GM12878 (cell line): ENCODE measurements at places on chromosomes 3 and 15.

- no peak for DNase-seq
Measured at GRCh38 chr3:99648101-99648500, 9.7 kb downstream of the COL8A1 start.

GRCh38 chr3:141530415-141530768, 43.6 kb downstream of the RASA2 start:
- DNase-seq: no peak

DNA sequence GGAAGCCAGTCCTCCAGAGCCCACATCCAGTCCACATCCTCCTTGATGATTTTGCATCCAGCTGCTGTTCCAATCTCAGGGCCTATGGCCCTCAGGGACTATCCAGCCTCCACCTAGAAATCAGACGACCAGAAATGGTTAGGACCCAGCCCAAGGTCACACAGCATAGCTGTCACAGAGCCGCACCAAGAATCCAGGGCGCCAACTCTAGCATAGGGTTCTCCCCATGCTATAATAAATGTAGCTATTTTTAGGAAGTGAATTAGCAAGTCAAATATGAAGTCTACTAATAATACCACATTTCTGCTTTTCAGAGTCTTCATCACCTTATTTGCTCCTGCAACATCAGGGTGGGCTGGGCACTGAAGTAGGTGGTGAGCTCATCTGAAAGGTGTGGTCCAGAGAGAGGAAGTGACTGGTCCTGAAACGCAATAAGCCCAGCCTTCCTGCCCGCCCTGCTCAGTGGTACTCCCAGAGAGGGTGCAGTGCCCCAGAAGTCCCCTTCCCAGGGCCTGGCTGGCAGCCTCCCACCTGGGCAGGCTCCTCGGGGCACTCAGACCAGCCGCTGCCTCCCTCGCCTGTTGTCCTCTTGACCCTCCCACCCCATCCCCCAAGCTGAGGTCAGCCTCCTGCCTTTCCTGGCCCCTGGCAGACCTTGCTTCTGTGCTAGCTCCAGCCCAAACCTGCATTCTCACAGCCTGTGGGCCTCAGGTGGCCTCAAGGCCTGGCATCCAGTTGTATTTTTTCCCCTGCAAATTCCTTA, 17.6 kb upstream of the CYP11A1 start:
- peak; percentile 95 for DNase-seq

DNA sequence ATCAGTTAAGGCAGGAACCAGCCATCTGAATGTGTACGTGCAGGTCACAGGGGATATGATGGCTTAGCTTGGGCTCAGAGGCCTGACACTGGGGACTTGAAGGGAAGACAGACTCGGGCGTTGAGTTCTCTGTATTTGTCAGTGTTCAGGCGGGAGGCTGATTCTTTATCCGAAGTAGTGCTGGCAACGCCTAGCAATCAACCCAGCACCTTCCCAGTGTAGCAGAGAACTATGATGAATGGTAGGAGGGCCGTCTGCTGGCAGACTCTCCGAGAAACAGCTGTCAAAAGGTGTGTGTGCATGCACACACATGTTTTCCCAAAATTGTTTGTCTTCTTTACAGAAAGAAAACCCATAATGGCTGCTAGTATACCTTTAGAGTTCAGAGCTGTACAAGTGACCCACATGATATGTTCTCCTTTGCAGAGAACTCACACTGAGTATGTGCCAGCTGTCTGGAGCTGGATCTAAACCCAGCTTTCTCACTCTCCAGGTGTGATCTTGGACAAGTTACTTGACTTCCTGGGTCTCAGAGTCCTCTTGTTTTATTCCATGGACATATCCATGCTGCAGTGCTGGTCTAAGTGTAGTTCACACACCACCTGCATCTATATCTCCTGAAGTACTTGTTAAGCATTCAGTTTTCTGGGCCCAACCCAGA, 74.5 kb upstream of the LARS2 start:
- no peak for DNase-seq

DNA sequence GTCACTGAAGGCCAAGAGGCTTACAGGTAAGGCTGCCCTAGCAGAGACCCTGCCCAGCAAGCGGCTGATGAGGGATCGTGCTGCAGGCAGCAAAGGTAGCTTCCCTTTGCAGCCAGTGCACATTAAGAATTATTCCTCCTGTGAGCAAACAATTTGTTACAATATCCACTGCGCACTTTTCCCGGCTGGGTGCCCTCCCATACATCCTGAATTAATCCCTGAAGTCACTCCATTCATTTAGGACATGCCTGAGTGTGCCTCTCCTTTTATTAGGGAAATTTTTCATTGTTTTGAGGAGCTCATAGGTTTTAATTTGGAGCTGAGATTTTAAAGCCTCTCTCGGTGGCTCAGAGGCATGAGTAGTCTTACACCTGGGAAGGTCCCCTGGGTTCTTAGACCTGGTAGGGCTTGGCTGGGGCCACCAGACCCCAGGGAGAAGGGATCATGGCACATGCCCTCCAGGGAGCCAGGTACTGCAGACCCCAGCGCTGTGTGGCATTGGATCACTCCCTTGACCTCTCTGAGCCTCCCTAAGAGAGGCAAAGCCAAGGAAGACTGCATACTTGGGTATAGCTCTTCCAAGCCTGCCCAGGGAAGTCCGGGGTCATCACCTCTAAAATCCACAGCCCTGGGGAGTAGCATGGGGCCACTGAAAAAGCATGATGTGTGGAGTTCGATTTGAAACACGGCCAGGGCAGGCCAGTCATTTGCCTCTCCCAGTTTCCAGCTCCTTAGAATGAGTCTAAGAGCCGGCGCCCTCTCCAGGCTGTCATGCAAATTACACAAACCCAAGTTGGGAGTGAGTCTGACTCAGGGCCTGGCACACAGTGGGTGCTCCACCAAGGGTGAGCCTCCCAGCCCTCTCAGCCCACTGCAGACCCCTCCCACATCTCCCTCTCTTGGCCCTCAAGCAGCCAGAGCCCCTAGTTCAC, 151.9 kb upstream of the LINGO1 start:
- DNase-seq: no peak

- DNase-seq: no peak
Measured at GRCh38 chr15:52795464-52796227, 5.5 kb upstream of the ONECUT1 start.

- DNase-seq: no peak
Measured at GRCh38 chr3:114794894-114795630, 352.0 kb downstream of the ZBTB20 start.

- no peak for DNase-seq
Measured at GRCh38 chr15:51814606-51815005, 14.8 kb upstream of the TMOD3 start.
